GM12878 (cell line): ENCODE measurements at places on chromosomes 4 and X. TPM values are rescaled to one million over a fixed set of nuclear protein-coding genes. Genes with fewer than 3 reads are reported as not detected.
A peak's percentile ranks its signal among the peaks of the same experiment; 100 is the strongest.

DNA sequence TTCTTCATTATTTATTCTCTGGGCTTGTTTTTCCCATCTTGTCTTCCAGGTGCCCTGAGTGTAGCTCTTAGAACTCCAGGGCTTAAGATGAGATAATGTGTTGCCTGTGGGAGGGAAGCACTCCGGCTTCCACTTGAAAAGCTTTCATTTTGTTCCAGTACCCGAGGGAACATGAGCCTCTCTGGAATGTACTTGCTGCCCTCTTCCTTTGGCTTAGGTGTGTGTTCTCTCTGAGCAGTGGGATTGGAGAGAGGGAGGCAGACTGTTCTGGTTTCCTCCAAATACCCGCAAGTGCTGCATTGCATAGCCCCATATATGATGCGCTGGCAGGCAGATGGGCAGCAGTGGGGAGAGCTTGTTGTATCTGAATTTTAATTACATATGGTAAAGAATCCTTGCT is 861 bp upstream of the DTHD1 start:
- no peak overlapping the region for H3K27ac ChIP-seq
- no peaks in the 10 kb centered on the region for H3K36me3 ChIP-seq
- H3K27me3 ChIP-seq = no peaks in the 10 kb centered on the region
- DNase-seq = no peak

DNA sequence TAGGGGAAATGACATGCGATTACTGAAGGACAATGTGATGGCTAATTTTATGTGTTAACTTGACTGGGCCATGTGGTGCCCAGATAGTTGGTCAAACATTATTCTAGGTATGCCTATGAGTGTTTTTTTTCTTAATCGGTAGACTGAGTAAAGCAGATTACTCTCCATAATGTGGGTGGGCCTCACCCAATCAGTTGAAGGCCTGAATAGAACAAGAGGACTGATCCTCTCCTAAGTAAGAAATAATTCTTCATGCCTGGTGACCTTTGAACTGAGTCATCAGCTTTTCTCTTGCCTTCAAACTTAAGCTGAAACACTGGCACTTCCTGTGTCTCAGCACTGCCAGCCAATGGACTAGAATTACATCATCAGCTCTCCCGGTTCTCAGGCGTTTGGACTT is 164.0 kb upstream of the FGF13 start:
- H3K4me1 ChIP-seq = no peaks in the 10 kb centered on the region
- no peak overlapping the region for H3K4me3 ChIP-seq
- H3K27ac ChIP-seq = no peak overlapping the region
- no peaks in the 10 kb centered on the region for H3K27me3 ChIP-seq

- H3K36me3 ChIP-seq = no peaks in the 10 kb centered on the region
- DNase-seq = no peak
- no peaks in the 10 kb centered on the region for H3K4me1 ChIP-seq
- no peak overlapping the region for H3K27ac ChIP-seq
- no peak overlapping the region for H3K4me3 ChIP-seq
- H3K27me3 ChIP-seq = no peaks in the 10 kb centered on the region
Observed at GRCh38 chrX:44890247-44890646, 17.3 kb downstream of the KDM6A start.

P2RY10 gene
- 72.2 TPM in 2 replicates for total RNA-seq

GRCh38 chr4:116982656-116983055 is 102.7 kb downstream of the TRAM1L1 start:
- H3K27ac ChIP-seq = no peak overlapping the region
- DNase-seq = no peak
- H3K4me1 ChIP-seq = no peaks in the 10 kb centered on the region
- H3K27me3 ChIP-seq = no peaks in the 10 kb centered on the region
- H3K4me3 ChIP-seq = no peak overlapping the region

DNA sequence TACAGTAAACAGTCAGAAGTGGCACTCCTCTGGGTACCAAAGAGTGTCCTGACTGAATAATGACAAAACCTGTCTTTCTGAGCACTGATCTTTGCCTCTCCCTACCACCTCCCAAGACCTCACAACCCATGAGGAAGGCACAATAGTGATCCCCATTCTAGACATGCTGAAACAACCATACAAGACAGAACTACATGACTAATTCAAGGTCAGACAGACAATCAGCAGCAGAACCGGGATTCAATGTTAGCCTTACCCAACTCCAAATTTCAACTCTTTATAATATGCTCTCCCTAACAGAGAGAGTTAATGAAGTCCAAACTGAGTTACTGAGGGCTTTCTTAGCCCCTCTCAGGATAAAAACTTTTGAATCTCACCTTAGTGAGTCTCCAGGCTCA is 71.0 kb downstream of the IRF2 start:
- H3K27me3 ChIP-seq = no peaks in the 10 kb centered on the region
- no peak overlapping the region for H3K4me3 ChIP-seq
- H3K36me3 ChIP-seq = peaks cover 13% of the 10 kb centered on the region
- H3K27ac ChIP-seq = peak overlapping the region; percentile 65
- H3K4me1 ChIP-seq = peaks cover 12% of the 10 kb centered on the region

DNA sequence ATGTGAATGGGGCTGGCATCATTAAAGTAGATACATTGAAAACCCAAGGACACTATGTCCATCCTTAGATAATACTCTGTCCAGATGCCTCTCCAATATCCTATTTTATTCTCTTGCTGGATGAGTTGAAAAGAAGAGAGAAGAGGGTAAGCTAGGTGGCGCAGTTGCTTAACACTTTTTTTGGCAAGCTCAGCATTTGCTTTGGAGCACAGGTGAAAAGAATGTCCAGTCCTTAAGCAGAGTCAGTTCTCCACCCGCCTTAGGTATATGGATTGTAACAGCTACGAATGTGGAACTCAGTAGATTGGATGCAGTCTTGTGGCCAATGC is 208.4 kb downstream of the NWD2 start:
- H3K4me1 ChIP-seq = peaks cover 3% of the 10 kb centered on the region; the same call in 1 of the 2 replicates
- peak; percentile 23 for DNase-seq
- H3K4me3 ChIP-seq = no peak overlapping the region

CSAG3 gene
- total RNA-seq = not detected in 2 replicates

GRCh38 chr4:57764856-57765255 is 654.7 kb upstream of the IGFBP7 start:
- H3K27me3 ChIP-seq = no peaks in the 10 kb centered on the region
- DNase-seq = no peak
- no peaks in the 10 kb centered on the region for H3K36me3 ChIP-seq
- H3K27ac ChIP-seq = no peak overlapping the region
